Activated CD4-positive, alpha-beta T cell treated with anti-CD3 and anti-CD28 coated beads for 36 hours (primary cell): ENCODE measurements at places on chromosomes 7 and 10.

GRCh38 chr10:120253131-120253530, 203.9 kb upstream of the PLPP4 start:
- no peak overlapping the region for H3K27ac ChIP-seq
- H3K4me1 ChIP-seq, result no peaks in the 10 kb centered on the region
- DNase-seq, result no peak
- no peak overlapping the region for H3K4me3 ChIP-seq
- H3K36me3 ChIP-seq, result no peaks in the 10 kb centered on the region
- peaks cover 10% of the 10 kb centered on the region for H3K27me3 ChIP-seq

DNA sequence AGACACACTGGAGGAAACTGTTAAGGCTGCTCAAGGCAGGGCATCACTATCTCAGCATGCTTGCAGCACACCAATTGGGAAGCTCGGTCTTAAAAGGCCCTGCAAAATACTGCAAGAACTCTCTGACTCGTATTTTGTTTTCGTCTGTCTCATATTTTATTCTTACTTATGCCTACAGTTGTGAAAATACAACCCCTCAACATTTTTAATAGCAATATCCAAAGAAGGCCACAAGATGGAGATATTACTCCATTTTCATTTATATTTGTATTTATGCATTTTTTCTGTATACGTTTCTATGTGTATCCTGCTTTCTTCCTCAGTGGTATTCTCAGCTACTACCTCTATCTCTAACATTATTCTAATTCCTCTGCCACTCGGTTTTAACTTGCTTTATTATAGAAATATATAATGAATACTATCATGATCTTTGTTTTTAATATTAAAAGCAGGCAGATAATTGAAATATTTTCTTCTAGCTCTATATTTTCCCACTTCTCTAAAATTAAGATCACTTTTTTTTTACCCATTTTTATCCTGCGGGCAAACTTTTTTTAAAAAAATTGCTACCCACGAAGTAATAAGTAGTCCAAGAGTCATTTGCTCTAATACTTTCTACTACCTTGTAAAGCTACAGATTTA, 10.0 kb downstream of the DNAJC1 start:
- no peak overlapping the region for H3K27ac ChIP-seq
- no peaks in the 10 kb centered on the region for H3K36me3 ChIP-seq
- no peaks in the 10 kb centered on the region for H3K27me3 ChIP-seq

DNA sequence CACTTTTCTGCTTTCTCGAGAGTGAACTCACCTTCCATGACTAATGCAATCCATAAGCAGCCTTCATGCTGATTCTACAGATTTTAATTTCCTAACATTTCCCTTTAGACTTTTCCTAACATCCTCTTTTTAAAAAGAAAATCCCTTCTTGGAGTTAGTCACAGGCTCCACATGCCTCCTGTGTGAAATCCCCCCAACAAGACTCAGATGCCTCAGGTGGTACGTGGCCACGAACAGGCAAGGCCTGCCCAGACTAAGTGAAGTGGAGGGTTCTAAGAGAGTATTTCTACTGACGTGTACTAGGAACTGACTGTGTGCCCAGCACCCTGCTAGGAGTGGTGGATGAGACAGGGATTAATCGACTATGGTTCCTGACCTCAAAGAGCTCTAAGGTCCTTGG, 125.9 kb upstream of the HPS1 start:
- H3K27me3 ChIP-seq, result peaks cover 11% of the 10 kb centered on the region
- no peak overlapping the region for H3K4me3 ChIP-seq
- no peak for DNase-seq
- no peaks in the 10 kb centered on the region for H3K4me1 ChIP-seq
- no peak overlapping the region for H3K27ac ChIP-seq

GRCh38 chr10:11875494-11876281, 52.5 kb downstream of the PROSER2 start:
- peaks cover 17% of the 10 kb centered on the region for H3K4me1 ChIP-seq
- peaks cover 6% of the 10 kb centered on the region for H3K27me3 ChIP-seq
- DNase-seq, result no peak
- H3K27ac ChIP-seq, result no peak overlapping the region
- no peaks in the 10 kb centered on the region for H3K36me3 ChIP-seq
- H3K4me3 ChIP-seq, result no peak overlapping the region

DNA sequence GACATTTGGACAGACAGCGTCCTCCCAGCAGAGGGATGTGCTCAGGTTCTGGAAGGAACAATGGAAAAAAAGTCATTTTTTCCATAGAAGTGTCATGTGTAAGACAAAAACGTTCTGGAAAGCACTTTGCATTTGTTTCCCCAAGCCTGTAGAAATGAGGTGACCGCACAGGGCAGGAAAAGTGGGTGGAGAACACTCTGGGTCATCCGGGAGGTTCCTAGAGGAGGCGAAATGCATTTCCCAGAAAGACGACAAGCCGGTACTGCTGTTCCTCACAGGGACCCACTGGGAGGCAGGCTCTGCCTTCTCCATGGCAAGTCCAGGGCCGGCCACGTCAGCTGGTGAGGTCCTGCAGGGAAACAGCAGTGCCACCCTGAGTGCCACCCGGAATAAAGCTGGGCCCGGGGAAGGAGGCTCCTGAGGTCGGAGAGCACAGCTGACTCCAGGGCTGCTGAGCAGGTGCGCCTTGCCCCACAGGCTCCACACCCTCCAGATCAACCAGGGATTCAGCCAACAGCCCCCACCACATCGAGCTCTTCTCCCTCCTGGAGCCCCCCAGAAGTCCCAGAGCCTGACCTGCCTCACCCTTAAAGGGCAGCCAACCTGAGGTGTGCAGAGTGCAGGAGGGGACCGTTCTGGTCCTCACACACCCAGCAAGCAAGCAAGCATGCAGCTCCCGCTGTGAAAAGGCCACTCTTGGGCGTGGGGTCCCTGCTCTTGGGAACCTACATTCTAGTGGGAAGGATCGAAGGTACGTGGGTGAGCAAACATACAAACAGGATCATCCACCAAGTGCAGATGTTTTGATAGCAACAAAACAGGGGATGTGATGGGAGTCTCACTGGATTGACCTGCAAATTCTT, 28.8 kb upstream of the INPP5A start:
- no peaks in the 10 kb centered on the region for H3K27me3 ChIP-seq
- no peak overlapping the region for H3K4me3 ChIP-seq
- peak; percentile 1 for DNase-seq
- H3K27ac ChIP-seq, result no peak overlapping the region
- no peaks in the 10 kb centered on the region for H3K36me3 ChIP-seq

- peaks cover 17% of the 10 kb centered on the region for H3K4me1 ChIP-seq
- H3K4me3 ChIP-seq, result no peak overlapping the region
- H3K36me3 ChIP-seq, result no peaks in the 10 kb centered on the region
- no peaks in the 10 kb centered on the region for H3K27me3 ChIP-seq
- H3K27ac ChIP-seq, result no peak overlapping the region
Observed at GRCh38 chr10:8225187-8225586, 170.7 kb downstream of the GATA3 start.

DNA sequence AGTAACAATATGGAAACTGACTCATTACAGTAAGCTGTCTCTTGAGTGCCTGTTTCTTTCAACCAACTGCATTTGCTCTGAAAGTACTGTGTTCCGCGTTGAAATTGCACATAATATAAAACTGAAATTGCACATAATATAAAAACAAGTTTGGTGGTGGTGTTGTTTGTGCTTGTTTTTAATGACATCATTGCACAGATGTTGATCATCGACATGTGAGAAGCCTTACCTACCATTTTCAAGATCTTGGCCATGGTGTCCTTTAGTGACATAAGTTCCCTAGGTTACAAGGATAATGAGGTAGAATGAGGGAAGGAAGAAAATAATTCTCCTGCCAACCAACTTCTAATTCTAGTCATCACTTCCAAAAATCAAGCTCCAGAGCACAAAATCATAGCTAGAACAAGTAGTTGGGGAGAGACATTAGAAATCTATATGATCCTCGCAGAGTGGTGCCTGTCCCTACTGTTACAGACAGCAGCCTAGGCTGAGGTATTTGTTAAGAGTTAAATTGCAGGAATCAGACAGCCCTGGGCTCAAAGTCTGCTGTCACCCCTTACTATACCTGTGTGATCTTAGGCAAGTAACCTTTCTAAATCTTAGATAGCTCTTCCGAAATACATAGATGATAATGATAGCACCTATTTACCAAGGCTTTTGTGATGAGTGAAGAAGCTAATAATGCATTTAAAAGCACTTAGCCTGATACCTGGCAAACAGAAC, 29.3 kb downstream of the DOCK4 start:
- no peak overlapping the region for H3K27ac ChIP-seq
- H3K4me3 ChIP-seq, result no peak overlapping the region
- no peak for DNase-seq
- no peaks in the 10 kb centered on the region for H3K36me3 ChIP-seq
- no peaks in the 10 kb centered on the region for H3K4me1 ChIP-seq

GRCh38 chr7:156511426-156511825, 129.1 kb upstream of the RNF32 start:
- no peak overlapping the region for H3K27ac ChIP-seq
- no peak overlapping the region for H3K4me3 ChIP-seq
- peaks cover 9% of the 10 kb centered on the region for H3K27me3 ChIP-seq
- no peaks in the 10 kb centered on the region for H3K4me1 ChIP-seq
- peaks cover 3% of the 10 kb centered on the region for H3K36me3 ChIP-seq
- no peak for DNase-seq

GRCh38 chr7:38630720-38631673, at the start of gene AMPH:
Gene AMPH (minus strand): TSS chr7:38631373. CDS start chr7:38631351, 22 bp downstream.
- H3K27ac ChIP-seq, result no peak within 1 kb of the TSS
- peaks cover 45% of the 10 kb centered on the region for H3K27me3 ChIP-seq
- H3K36me3 ChIP-seq, result no peaks in the 10 kb centered on the region
- DNase-seq, result peak; percentile 57

GRCh38 chr7:137366995-137367394, 23.5 kb upstream of the PTN start:
- H3K36me3 ChIP-seq, result no peaks in the 10 kb centered on the region
- no peak for DNase-seq
- no peak overlapping the region for H3K4me3 ChIP-seq
- H3K27ac ChIP-seq, result no peak overlapping the region
- H3K4me1 ChIP-seq, result no peaks in the 10 kb centered on the region

- H3K27ac ChIP-seq, result peak overlapping the region; percentile 1
- no peaks in the 10 kb centered on the region for H3K36me3 ChIP-seq
- H3K4me1 ChIP-seq, result peaks cover 3% of the 10 kb centered on the region
- DNase-seq, result no peak
Observed at GRCh38 chr7:10643545-10643944, 330.1 kb upstream of the PHF14 start.

GRCh38 chr7:152522571-152523067, 86.8 kb upstream of the KMT2C start:
- peaks cover 2% of the 10 kb centered on the region for H3K36me3 ChIP-seq
- H3K27me3 ChIP-seq, result no peaks in the 10 kb centered on the region
- H3K4me1 ChIP-seq, result no peaks in the 10 kb centered on the region
- H3K27ac ChIP-seq, result no peak overlapping the region
- H3K4me3 ChIP-seq, result no peak overlapping the region
- no peak for DNase-seq

GRCh38 chr7:44408596-44408995, 81.9 kb downstream of the NUDCD3 start:
- H3K27me3 ChIP-seq, result no peaks in the 10 kb centered on the region
- H3K4me1 ChIP-seq, result peaks cover 8% of the 10 kb centered on the region
- no peak overlapping the region for H3K27ac ChIP-seq
- no peak overlapping the region for H3K4me3 ChIP-seq
- peaks cover 37% of the 10 kb centered on the region for H3K36me3 ChIP-seq

DNA sequence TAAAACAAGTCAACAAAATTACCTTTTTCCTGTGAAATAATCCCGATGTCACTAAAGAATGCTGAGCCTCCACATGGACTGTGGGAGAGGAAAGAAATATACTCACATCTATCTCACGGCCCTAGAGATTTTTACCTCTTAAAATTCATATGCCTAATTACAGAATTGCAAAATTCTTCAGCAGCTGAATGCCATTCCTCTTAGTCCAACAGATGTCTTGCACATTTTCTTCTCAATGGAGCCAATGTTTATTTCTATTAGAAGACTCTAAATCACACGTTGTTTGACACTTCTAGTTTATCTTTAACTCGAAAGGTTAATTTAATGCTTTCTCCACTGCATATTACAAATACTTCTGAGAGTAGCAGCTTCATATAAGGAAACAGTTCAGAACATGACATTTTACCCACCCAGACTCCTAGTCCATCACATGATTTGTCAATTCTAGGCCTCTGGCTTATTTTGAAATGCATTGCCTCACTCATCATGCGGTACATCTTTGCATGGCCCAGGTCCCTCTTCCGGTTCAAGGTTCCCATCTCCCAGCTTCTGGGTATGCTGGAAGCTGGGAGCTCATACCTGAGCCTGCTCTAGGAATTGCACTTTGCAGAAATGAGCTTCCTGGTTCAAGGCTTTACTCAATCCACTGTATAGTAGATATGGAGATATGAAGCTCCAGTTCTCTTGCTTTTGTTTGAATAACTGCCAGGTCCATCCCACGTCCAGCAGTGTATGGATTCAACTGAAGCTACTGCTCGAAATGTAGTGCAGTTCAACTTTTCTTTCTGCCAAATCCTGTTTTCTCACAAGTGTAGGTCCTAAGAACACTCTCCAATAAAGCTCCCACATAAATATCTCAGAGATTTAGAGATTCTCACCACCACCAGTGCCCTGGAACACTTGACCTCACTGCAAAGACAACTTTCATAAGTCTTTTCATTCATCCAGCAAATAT, 306.2 kb downstream of the GPR37 start:
- no peak overlapping the region for H3K27ac ChIP-seq
- no peaks in the 10 kb centered on the region for H3K36me3 ChIP-seq
- H3K27me3 ChIP-seq, result no peaks in the 10 kb centered on the region
- no peak overlapping the region for H3K4me3 ChIP-seq

DNA sequence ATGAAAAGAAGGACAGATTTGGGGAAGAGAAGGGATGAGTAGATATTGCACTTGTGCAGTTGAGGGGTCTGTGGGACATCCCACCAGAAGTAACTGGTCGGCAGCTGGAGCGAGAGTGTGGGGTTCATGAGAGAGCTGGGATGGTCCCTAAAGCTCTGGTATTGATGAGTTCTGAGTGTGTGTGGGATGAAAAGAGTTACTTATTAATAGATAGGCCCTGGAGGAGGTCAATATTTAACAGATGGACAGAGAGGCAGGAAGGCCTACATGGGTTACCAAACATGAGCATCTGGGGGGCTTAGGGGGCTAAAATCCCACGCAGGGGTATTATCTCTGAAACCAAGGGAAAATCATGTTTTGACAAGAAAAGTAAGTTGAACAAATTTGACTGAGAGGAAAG, 95.7 kb upstream of the SFMBT2 start:
- H3K27me3 ChIP-seq, result no peaks in the 10 kb centered on the region
- peaks cover 38% of the 10 kb centered on the region for H3K4me1 ChIP-seq
- peak overlapping the region; percentile 28 for H3K27ac ChIP-seq
- peaks cover 15% of the 10 kb centered on the region for H3K36me3 ChIP-seq
- no peak for DNase-seq
- no peak overlapping the region for H3K4me3 ChIP-seq

- no peak overlapping the region for H3K4me3 ChIP-seq
- no peak for DNase-seq
- no peaks in the 10 kb centered on the region for H3K4me1 ChIP-seq
- H3K36me3 ChIP-seq, result no peaks in the 10 kb centered on the region
- H3K27me3 ChIP-seq, result peaks cover 2% of the 10 kb centered on the region
- no peak overlapping the region for H3K27ac ChIP-seq
Observed at GRCh38 chr10:130362308-130362761, 226.1 kb downstream of the GLRX3 start.
